ENCODE measurements at places on chromosomes 1 and 21.

- DNase-seq: no peak
Observed at GRCh38 chr1:119326251-119326650, 42.3 kb upstream of the HAO2 start.

GRCh38 chr1:231091831-231092301 is 51.8 kb upstream of the FAM89A start:
- DNase-seq: no peak

DNA sequence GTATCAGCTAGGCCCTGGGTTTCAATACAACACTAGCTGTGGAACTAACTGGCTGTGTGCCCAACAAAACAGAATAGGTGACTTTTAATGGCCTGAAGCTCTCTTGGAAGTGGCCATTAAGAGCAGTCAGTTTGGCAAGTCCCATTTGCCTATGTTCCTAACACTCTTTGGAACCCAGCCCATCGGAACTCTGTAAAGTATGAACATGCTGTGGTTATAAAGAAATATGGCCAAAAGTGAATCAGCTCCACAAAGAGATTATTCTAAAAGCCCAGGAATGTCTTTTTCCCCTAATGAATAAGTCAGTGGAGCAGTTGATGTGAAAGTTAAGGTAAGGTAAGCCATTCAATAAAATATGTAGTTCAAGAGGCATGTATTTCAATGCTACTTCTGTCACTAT is 223.7 kb upstream of the ADAMTS5 start:
- DNase-seq: no peak

GRCh38 chr1:204574016-204574864 is 58.0 kb downstream of the MDM4 start:
- no peak for DNase-seq

DNA sequence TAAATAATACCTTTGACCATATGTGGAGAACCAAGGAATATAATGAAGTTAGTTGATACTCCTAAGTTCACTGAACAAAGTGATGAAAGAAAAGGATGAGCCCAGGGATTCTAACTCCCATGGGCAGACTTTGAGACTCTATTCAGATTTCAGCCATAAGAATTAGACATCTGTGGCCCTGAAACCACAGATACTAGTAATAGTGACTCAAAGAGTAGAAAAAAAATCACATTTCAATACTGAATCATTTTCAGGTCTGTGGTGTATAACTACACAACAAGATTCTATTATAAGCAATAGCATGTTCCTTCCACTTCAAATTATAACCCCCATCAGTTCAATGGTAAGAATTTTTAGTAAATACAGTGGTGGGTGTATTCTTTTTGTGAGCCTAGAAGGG is 16.4 kb upstream of the F13B start:
- no peak for DNase-seq

GRCh38 chr1:71390518-71390917 is 309.7 kb upstream of the ZRANB2 start:
- DNase-seq: no peak
